Neural cell (in vitro differentiated cells): ENCODE measurements at places on chromosomes 3 and 15. TPM values are rescaled to one million over a fixed set of nuclear protein-coding genes. Genes with fewer than 3 reads are reported as not detected.

TM4SF1 gene
- polyA plus RNA-seq, result 0.81 and 2.2 TPM in 2 replicates

TRH gene
- 2.6 TPM in 2 replicates for polyA plus RNA-seq

C15orf61 gene
- polyA plus RNA-seq, result 20.6 and 31.3 TPM in 2 replicates

MLF1 gene
- polyA plus RNA-seq, result 45.5 and 55.9 TPM in 2 replicates
